NCI-H226 (cell line): ENCODE measurements at places on chromosomes 1 and 21.

- DNase-seq: no peak
These were observed 9.8 kb downstream of the UBASH3A start for GRCh38 chr21:42413500-42413899.

- no peak for DNase-seq
These were observed 48.4 kb downstream of the HENMT1 start for GRCh38 chr1:108612496-108612895.

DNA sequence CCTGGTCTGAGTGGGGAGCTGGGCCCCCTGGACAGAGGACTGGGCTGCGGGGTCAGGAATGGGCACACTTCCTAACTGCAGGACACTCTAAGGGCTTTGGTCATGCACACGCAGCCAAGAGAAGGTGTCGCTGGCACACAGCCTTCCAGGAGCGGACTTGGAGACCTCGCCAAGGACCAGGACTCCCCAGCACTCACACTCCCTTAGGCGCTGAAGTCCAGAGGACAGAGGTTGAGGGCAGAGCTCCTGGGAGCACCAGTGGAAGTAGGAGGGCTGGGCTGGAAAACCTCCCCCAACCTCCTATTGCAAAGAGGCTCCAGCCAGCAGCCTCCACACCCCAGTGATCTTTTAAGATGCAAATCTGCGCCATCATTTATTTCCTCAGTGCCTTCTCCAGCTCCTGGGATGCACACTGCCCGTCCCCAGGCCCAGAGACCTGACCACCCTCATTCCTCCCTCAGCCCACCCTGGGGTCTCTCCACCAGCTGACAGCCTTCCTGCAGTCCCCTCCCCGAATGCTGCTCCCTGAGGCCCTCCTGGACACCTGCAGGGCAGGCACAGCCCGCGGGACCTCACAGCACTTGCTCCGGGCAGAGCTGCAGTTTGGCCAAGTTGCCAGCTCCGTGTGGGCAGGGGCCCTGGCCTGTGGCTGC lies 3.0 kb downstream of the TSPEAR start:
- no peak for DNase-seq

- DNase-seq: no peak
These were observed 136.8 kb upstream of the IGSF21 start for GRCh38 chr1:17970757-17971156.

- DNase-seq: no peak
These were observed 477.5 kb upstream of the DAB1 start for GRCh38 chr1:57901208-57901919.

DNA sequence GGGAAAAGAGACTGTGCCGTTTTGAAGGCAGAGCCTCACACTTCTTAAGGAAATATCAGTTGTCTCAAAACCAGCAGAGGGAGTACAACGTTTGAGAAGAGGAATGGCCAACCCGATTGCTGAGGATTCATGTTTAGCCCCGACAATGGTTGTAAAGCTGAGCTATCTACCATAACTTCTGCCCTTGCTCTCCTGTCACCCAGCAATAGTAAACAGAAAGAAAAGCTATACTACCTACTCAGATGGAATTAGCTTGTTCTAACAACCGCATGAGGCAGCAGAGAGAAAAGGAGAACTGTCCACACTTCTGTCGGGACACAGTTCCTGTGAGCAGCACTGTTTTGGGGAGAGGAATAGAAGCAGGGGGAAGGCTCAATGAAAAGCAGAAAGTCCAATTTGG lies 91.2 kb downstream of the SLC45A1 start:
- peak; percentile 19 for DNase-seq

- DNase-seq: no peak
These were observed 28.0 kb upstream of the DIPK1A start for GRCh38 chr1:92989253-92989652.

DNA sequence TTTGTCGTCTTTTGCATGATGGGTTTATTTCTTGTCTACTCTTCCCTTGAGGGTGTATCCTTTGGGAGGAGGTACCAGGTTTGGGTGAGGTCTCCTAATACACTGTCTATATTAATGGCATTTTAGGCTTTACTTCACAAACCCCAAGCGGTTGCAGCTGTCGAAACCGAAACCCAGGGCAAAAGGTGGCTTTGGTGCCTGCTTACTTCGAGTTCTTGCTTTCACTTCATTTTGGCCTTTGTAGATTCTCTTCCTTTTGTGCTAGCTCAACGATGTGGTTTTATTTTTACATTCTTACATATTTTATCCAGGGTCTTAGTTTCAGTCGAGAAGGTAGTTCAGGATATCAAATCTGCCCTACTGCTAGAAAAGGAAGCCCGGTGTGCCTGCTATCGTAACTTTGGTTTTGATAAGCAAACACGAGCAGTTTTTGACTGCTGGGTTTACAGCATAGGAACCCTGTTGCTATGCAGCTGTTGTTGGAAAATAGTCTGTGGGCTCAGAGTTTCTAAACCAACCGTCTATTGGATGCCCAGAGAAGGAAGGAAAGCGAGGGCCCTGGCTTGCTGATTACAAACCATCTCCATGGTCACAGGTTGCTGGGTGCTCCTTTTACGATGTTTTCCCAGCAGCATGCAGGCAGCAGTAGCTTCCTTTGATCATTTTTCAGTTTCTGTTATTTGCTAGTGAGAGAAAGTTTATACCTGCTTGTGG lies 9.8 kb upstream of the TSPAN2 start:
- no peak for DNase-seq

DNA sequence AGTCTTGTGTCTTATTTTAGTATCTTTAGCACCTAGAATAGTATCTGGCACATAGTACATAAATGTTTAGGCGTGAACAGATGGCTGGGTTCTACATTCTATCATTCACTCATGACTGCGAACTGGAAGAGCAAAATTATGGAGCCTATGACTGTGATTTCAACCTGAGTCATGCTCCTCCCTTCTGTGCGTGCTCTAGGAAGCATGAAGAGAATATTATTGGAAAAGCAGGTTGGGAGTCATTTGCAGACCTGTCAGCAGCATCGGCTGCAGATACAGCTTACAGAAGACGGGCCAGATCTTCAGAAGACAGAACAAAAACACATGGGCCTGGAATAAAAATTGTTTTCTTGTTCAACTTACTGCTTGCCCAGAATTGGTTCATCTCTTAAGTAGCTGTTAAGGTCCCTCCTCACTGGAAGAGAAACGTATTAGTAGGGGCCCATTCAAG lies 344.0 kb upstream of the USP24 start:
- DNase-seq: no peak

- no peak for DNase-seq
These were observed 468.7 kb upstream of the B3GALT2 start for GRCh38 chr1:193654951-193655735.

DNA sequence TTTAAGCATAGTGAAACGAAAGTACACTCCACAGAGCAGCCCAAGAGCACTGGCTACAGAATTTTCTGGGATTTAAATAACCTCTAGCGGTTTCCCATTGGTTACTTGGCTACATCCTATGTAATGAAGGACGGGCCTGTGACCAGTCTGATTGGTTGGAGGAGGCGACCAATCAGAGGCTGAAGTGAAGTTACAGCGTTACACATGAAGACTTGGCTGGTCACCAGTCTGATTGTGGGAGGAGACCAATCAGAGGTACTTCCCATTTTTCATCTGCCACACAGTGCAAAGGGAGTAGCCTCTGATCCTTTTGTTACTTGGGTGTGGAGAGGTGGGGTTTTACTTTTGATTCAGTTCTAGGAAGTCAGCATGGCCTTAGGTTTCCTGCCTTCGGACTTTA lies 142.7 kb upstream of the SERTAD4 start:
- peak; percentile 34 for DNase-seq

GRCh38 chr1:180841415-180841814 lies 71.3 kb upstream of the KIAA1614 start:
- DNase-seq: no peak

DNA sequence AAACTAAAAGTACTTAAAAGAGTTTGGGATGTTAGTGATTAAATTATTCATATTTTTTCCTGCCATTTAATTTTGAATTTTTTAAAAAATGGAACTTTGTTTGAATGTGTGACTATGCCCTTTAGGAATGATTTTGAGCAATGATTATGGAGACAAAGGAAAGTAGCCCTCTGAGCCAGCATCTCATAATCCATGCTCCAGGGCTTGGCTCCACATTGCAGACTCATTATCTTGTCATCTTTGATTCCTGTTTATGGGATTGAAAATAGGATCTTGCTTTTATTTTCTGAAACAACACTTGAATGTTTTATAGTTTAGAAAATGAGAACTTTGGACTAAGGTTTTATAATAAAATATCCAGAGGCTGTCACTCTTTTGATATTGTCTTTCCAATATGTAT lies 14.5 kb downstream of the AXDND1 start:
- DNase-seq: no peak

GRCh38 chr1:44032170-44032790 lies 1.0 kb upstream of the SLC6A9 start:
- DNase-seq: peak; percentile 17

DNA sequence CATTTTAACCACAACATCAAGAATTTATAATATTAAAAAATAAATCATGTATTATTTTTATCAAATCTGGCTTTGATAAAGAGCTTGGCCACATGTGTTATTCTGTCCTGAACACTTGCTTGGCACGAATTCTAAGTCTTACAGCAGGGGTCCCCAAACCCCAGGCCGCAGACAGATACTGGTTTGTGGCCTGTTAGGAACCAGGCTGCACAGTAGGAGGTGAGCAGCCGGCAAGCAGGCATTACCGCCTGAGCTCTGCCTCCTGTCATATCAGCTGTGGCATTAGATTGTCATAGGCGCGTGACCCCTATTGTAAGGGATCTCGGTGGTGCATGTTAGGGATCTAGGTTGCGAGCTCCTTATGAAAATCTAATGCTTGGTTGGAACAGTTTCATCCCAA lies 127.6 kb upstream of the IVNS1ABP start:
- DNase-seq: no peak

DNA sequence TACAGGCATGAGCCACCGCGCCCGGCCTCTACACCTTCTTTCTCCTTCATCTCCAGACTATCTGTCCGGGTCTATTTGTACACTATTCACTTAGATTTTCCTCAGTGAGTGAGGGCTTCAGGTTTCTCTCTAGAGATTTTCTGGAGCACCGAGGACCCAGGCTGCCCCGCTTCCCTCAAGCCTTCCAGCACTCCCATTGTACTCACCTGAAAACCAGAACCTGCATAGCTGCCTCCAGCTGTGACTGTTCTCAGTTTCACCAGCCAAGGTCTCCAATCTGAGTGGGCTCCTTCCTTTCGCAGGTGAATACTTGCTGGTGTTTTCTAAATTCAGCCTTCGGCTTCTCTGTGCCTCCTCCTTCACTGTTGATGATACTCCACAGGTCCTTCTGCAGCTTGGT lies 12.9 kb upstream of the DMAP1 start:
- DNase-seq: no peak

DNA sequence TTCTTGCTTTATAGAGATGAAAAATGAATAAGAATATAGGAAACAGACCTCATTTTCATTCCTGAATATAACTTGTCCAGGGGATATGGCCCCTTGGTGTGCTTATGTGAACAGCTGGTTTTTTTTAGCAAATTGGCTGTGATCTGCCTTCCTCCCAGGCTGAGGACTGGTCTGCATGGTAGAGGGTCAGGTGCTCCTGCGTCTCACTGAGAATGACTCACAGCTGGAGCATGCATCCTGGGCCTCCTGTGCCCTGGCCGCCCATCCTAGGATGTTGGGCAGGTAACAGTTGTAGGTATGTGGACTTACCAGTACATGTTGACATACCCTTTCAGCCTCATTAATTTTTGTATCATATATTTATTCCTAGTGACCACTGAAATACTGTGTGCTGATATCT lies 29.8 kb downstream of the AGT start:
- no peak for DNase-seq

GRCh38 chr1:104265163-104265562 lies 515.5 kb downstream of the AMY1C start:
- no peak for DNase-seq

GRCh38 chr1:219347921-219348391 lies 174.3 kb downstream of the LYPLAL1 start:
- DNase-seq: no peak

GRCh38 chr1:78385744-78386462 lies 104.9 kb upstream of the PTGFR start:
- DNase-seq: no peak

- no peak for DNase-seq
These were observed 368.1 kb upstream of the ADGRL2 start for GRCh38 chr1:81432654-81433109.

DNA sequence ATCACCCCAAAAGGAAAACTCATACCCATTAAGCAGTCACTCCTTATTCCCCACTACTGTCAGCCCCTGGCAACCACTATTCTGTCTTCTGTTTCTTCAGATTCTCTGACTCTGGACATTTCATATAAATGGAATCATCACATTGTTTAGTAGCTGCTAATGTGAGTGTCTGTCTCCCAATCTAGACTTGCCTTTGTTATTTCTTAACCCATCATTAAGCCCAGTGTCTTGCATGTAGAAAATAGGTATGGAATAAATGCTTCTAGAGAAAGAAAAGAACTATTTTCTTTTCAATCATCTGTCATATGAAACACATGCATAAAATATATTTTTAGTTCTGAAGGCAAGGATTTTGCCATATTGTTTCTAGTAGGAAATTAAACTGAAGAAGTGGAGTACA lies 610.0 kb downstream of the PLPP3 start:
- no peak for DNase-seq

DNA sequence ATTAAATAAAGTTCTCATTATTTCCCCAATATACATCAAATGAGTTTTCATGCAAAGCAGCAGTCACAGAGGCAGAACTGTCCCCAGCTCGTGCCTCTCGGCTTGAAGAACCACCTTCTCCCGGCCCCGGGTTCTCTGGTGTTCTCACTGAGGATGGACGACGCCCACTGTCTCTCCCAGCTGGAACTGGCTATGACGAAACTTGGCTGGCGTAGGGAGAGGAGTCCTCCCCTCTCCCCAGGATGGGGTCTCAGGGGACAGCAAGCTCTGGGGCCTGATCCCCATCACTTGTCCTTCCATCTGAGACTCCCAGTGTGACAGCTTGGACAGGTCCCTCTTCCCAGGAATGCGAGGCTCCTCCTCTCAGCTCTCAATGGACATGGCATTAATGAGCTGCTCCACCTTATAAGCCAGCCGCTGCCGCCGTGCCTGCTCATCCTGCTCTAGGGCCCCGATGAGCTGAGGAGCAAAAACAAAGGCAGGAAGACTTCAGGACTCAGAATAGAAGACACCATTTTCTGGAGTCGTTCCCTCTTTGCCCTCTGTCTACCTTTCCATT lies 116.0 kb upstream of the CD34 start:
- DNase-seq: no peak

DNA sequence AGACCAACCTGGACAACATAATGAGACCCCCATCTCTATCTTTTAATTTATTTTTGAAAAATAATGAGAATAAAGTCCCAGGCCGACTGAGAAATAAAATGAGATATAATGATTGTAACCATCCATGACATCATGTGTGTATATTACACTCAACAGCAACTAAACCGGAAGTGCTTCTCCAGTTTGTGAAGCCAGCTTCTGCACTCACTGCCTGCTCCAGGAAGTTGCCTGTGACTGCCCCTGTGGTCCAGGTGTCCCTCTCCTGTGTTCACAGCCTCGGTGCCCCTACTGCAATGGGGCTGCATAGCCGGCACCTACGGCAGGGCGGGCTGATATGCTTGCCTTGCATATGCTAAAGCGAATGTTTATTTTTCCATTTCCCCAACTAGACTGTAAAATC lies 68.3 kb downstream of the SSBP3 start:
- no peak for DNase-seq
